Fibroblast of villous mesenchyme (primary cell): ENCODE measurements at places on chromosomes 13 and 19. TPM values are rescaled to one million over a fixed set of nuclear protein-coding genes. Genes with fewer than 3 reads are reported as not detected.

LENG9 gene
- 5.2 and 7.1 TPM in 2 replicates for total RNA-seq

IZUMO1 gene
- total RNA-seq, result under 0.01 TPM in 1 of 2 replicates, not detected in the other

SULT2A1 gene
- not detected in 2 replicates for total RNA-seq

- DNase-seq, result no peak
Measured at GRCh38 chr13:110274687-110275086, 32.3 kb downstream of the COL4A1 start.

DNA sequence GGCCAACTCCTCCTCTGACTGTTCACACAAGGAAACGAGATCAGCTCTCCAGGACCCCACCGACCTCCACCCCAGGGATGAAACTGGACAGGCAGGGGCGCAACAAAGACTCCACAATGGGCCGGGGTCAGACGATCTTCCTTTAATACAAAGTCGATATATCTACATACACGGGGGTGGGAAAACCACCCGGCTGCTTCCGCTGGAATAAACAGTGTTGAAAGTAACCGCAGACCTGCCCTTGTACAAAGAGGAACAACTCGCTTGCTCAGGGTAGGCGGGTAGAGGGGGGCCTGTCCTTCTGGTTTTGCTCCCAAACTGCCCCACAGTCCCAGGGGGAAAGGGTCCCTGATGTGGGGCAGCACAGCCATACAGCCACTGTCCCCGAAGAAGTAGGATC lies 135.2 kb downstream of the PTPRS start:
- DNase-seq, result no peak

DNA sequence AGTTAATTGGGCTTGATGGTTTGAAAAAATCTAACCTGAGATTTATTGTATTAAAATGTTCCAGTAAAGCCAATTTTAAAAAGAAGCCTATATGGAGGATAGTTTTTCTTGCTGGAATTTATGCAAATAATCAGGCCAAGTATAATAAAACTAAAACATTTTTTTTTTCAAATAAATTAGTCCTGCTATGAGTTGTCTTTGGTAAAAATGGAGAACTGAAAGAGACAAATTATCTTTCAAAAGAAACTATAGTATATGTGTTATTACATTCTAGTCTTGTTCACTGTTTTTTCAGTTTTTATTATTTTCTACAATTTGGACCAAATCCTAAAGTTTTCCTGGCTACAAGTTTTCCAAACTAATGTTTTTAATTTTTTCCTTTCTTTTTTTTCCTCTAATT lies 468.9 kb downstream of the UQCRFS1 start:
- DNase-seq, result no peak

- no peak for DNase-seq
Measured at GRCh38 chr19:3550947-3551791, 6.2 kb downstream of the MFSD12 start.

DNA sequence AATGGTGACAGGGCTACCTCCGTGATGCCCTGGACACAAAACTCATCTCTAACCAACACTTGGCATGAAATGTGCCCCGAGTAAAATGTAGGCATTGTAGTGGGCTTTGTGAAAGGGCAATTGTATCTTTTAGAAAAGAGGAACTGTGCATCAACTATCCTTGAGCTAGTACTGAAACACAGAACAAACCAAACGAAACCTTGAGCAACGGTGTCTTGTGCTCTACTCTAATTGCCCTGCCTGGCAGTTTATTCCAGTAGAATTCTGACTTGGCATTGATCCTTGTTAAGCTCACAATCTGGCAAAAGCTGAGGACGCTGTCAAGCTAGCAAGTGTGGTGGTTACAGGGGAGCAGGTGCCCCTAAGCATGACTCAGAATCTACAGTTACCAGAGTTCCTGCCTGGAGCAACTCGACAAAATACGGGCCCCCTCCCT lies 707.1 kb upstream of the SPRY2 start:
- no peak for DNase-seq

- no peak for DNase-seq
Measured at GRCh38 chr13:91661692-91662490, 263.5 kb downstream of the GPC5 start.
